Non-pigmented ciliary epithelial cell (primary cell): ENCODE measurements at places on chromosomes 4 and X.

GRCh38 chr4:93237521-93237920 is 591.0 kb upstream of the ATOH1 start:
- no peak for DNase-seq

GRCh38 chrX:117376460-117376859 is 740.1 kb downstream of the KLHL13 start:
- no peak for DNase-seq

- DNase-seq: no peak
Measured at GRCh38 chr4:101328063-101328602, 19.2 kb downstream of the PPP3CA start.

- no peak for DNase-seq
Measured at GRCh38 chr4:26126143-26126718, 194.6 kb upstream of the RBPJ start.

DNA sequence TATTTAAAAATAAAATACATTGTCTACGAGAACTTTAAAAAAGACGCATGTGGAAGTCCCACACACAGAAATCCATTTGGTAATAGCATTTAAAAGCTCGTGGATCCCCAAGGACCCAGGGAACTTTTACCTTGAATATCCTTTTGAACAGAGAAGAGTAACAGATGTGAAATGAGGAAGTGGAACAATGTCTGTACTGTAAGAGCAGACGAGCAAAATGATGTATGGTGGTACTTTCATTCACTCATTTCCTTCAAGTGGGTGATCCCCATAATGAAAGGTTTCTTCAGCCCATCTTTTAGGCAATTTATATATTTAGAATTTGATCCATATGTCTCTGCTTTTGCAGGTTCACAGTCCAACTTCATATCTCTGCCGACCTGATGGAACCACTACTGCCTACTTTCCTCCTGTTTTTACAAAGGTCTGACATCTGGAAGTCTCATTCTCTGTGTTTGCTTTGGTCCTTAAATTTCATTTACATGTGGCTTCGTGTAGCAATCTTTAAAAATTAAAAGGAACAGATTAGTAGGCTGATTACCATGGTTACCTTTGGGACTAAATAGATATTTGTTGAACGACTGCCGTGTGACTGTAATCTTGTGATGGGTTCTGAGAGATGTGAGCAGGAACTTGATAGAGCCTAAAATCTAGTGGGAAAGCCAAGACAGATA is 188.4 kb downstream of the PALLD start:
- DNase-seq: no peak
